Endothelial cell of umbilical vein (primary cell): ENCODE measurements at places on chromosomes 5 and 9. TPM values are rescaled to one million over a fixed set of nuclear protein-coding genes. Genes with fewer than 3 reads are reported as not detected.

- DNase-seq = peak; percentile 64
Measured at GRCh38 chr5:125411744-125412560, 665.5 kb upstream of the ZNF608 start.

GRCh38 chr5:93741136-93741811 is at the start of gene POU5F2:
Gene POU5F2 (minus strand): TSS chr5:93741600. CDS start chr5:93741563, 37 bp downstream.
- DNase-seq = no peak

SLC6A19 gene
- not detected in 2 replicates for total RNA-seq

DNA sequence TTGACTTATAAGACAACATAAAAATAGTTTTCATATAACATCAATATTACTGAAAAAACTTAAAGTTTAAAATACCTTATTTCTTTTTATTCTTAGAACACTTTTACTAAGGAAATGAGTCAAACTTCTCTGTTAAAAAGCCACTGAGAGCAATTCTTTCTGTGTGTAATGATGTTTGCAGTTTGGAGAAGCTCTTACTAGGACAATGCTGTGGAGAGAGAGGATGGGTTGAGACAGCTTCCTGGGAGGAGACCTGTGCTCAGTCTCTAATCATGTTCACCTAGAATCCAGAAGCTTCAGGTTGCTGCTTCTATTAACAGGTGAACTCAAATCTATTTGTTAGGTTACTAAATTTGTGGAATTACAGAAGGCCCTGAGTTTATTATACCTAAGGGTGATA is 198.5 kb downstream of the DNAH5 start:
- DNase-seq = peak; percentile 22

DNA sequence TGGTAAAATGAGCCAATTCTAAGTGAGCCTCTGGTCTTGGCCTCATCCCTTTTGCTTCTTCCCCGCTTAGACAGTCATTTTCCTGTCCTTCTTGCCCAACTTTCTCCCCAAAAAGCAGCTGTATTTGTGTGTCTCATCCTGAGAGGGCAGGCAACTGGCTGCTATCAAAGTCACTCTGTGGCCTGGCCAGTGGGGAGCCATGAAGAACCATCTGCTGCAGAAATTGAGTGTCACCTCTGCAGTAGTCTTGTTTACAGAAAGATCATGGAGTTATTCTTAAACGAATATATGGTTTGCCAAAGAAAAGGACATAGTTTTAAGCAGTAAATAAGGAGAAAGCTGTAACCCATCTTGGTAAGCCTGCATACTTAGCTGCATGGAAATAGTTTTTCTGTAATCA is 233.6 kb upstream of the ELAVL2 start:
- no peak for DNase-seq

PDLIM4 gene
- 65.7 and 69.8 TPM in 2 replicates for total RNA-seq

- no peak for DNase-seq
Measured at GRCh38 chr5:37543216-37543615, 164.1 kb downstream of the WDR70 start.

DNA sequence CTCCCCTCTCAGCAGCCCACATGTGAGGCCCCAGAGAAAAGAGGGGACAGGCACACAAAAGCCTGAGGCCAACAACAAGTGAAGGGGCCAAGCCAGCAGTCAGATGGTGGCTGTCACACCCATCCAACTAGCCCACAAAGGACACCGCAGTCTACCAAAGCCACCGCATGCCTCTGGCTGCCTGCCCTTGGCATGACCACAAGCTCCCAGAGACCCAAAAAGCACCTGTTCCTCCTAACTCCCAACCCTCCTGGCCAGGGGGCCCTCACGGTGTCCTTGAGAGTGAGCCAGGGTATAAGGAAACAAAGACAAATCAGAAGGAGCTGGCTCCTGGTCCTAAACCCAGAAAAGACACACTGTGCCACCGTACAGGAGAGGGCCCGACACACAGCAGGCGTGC is 77.8 kb upstream of the LRRTM2 start:
- DNase-seq = no peak

GRCh38 chr9:35277628-35278359 is 116.0 kb downstream of the UNC13B start:
- peak; percentile 83 for DNase-seq

DNA sequence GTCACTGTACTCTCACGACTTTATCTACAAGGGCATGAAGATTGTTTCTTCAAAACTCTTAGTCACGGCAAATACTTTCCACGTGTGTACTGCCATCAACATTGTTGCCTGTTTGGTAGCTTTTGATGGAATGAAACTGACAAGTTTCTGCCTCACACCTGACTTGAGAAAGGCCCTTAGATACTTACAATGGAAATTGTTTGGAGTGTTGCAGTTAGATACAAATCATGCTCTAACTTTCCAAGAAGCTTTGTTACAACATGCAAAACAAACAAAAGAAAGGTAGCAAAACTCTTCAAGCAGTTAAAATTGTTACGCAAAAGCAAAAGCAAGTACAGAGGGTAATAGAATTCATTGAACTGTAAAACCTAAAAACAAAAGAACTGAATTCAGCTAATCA is 91.1 kb upstream of the TLE4 start:
- DNase-seq = no peak

SEMA4D gene
- total RNA-seq = 14.6 and 15.7 TPM in 2 replicates

DNA sequence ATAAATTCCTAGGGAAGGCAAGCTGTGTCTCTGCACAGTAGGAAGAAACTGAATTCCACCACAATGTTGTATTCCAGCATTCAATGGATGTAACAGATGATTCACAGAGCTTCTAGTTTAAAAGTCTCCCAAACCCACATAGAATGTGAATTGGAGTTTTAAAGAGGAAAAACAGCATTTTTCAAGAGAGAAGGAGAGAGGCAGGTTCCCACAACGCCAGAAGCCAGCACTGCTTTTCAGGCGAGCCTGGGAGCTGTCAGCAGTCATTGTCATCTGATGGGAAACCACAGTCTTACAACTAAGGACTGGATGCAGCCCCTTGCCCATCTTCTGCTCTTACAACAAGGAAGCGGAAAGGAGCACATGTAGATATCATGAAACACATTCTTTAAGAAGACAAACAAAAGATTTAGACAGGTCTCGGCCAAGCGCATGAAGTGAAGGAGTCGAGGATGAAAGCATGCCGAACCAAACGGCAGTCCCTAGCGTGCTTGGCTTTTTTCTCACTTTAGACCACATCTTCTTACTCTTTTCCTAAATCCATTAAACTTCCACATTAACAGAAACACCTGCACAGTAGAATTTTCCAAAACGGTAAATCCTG is 638 bp downstream of the DIRAS2 start:
- no peak for DNase-seq

GRCh38 chr9:84811072-84811750 is 141.7 kb downstream of the NTRK2 start:
- DNase-seq = no peak

DNA sequence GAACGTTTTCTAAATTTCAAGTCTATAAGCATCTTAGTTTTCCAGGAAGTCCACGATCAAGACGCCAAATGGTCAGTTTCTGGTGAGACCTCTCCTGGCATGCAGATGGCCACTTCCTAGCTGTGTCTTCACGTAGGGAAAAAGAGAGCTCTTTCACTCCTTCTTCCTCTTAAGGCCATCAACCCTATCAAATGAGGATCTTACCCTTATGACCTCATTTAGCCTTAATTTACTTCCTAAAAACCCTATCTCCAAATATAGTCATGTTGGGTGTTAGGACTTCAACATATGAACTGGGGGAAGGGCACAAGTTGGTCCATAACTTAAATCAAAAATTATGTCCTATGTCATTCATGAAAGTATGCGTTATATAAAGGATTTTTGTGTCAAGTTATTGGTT is 229.5 kb downstream of the ARL15 start:
- no peak for DNase-seq

DNA sequence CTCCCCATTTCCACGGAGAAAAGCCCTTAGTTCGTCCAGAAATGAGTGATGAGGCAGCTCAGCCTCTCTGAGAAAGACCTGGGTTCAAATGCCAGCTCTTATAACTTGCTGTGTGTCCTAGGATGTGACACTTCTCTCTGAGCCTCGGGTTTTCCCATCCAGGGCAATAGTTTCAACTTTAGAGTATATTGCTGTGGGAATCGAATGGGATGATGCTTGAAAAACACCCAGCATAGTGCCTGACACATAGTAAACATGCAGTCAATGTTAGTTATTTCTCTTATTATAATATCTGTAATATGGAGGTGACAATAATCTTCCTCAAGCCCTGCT is 430 bp upstream of the MAPKAP1 start:
- no peak for DNase-seq

DNA sequence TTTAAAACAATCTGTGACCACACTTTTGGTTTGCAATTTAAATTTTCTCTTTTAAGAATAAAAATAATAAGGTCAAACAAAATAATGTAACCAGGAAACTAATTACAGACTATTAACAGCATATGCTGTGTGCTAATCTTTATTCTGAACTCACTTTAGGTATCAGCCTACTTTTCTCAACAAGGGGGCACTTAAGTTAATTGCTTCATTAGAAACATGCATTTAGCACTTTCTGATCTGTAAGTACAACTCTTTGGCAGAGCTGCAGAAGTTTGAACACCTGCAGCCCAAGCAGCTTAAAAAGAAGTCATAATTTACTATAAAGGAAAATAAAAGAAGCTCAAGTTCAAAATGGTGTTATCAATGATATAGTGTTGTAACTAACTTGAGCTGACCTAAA is 21.7 kb downstream of the XRCC4 start:
- no peak for DNase-seq

- DNase-seq = no peak
Measured at GRCh38 chr5:115374057-115374775, 77.8 kb upstream of the CCDC112 start.

- no peak for DNase-seq
Measured at GRCh38 chr5:152104211-152104610, 179.6 kb upstream of the GLRA1 start.

GFPT2 gene
- 4.5 and 5.5 TPM in 2 replicates for total RNA-seq

WWC1 gene
- total RNA-seq = 0.44 and 0.91 TPM in 2 replicates

DNA sequence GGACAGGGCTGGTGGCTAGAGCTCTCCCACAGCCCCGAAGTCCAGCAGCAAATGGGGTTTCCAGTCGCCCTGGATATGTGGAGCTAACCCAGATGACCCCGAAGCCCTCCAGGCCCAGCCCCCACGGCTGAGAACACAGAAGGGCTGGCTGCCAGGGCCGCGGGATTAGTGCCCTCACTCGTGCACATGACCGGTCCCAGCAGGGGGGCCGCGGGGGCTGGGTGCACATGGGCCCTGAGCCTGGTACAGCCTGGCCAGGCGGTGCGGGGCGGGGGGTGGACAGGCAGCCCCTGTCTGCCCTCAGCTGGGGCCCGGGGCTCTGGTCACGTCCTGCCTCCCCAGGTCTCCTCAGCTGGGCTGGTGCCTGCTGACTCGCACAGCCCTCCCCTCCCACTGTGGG is 5.9 kb downstream of the SSNA1 start:
- no peak for DNase-seq

DNA sequence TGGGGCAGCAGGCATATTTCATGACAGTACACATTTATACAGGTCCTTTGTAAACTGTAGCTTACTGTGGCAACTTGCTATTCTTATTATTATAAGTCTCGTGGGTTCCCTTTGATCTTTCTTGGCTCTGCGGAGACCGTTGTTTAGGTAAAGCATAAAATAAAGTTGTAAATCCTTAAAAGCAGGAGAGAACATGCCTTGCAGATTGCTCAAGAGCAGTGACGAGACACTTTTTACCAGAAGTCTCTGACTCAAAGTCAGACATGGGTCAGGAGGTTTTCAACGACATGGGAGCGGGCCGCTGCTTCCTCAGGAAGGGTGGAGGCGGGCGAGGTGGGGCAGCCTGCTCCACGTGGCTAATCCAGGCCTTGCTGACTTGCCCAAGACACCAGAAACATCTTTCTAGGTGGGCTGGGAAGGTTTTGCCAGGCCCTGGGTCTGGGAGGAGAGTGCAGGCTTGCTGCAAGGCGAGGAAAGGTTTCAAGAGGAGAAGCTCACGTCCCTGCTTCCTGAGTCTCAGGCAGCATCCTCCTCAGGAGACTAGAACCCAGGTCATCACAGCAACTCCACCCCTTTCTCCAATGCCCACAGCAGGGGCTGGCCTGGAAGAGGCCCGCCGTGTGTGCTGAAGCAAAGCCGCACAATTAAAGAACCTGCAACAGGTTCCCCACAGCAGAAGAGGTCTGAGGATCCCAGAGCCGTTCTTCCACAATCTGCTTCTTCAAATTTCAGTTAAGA is 6.5 kb downstream of the TBC1D2 start:
- peak; percentile 60 for DNase-seq

FAM170A gene
- total RNA-seq = not detected in 2 replicates

GRCh38 chr9:33082128-33082527 is 5.7 kb upstream of the SMU1 start:
- DNase-seq = peak; percentile 15

- peak; percentile 64 for DNase-seq
Measured at GRCh38 chr9:37747271-37747753, 6.3 kb upstream of the TRMT10B start.

DNA sequence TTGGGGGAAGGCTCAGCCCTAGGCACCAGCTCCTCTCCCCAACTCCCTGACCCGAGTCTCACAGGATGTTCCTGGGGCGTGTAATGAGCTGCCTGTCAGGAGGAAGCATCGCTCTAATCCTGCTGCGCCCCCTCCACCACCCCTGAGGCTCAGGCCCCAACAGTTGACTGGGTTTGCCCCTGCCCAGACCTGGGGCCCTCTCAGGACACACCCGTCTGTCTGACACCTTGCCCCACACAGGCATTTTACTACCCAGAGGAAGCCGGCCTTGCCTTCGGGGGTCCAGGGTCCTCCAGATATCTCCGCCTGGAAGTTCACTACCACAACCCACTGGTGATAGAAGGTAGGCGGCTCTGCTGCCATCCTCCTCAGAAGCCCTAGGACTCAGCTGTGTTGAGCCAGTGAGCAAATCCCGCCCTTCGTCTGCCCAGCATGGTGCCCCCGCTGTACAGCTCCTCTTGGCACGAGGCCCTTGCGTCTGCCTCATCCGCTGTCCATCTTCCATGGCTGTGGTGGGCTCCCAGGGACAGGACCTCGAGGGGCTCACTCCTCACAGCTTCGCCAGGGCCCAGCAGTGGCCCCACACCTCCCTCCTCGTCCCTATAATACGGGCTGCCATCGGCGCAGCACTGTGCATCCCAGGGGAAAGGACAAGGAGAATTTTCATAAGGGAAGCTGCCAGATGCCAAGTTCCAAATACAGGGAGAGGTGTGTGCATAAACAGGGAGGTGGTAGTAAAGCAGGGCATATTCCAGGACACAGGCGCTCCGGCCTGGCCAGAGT is 8.0 kb downstream of the DBH start:
- DNase-seq = no peak

- no peak for DNase-seq
Measured at GRCh38 chr5:122093415-122094180, 15.5 kb upstream of the LOX start.

GRCh38 chr9:2023532-2023931 is 8.4 kb downstream of the SMARCA2 start:
- DNase-seq = peak; percentile 53

GRCh38 chr5:124654418-124654817 is 92.0 kb downstream of the ZNF608 start:
- no peak for DNase-seq

- DNase-seq = no peak
Measured at GRCh38 chr9:136531186-136531903, 14.5 kb downstream of the NOTCH1 start.

DNA sequence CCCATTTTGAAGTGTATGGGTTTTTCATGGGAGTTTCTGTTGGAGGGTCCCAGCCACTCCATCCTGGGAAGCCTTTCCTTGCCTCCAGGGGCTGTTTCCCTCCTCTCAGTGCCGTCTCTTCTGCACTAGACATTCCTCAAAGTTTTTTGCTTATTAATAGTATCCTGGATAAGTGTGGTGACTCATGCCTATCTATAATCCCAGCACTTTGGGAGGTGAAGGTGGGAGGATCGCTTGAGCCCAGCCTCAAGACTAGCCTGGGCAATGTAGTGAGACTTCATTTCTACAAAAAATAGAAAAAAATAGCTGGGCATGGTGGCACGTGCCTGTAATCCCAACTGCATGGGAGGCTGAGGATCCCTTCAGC is 43.1 kb downstream of the RALGPS1 start:
- no peak for DNase-seq

PDZD2 gene
- total RNA-seq = 3.4 and 6.9 TPM in 2 replicates

- no peak for DNase-seq
Measured at GRCh38 chr9:79592726-79593493, 21.1 kb downstream of the TLE4 start.
